ENCODE measurements at places on chromosomes 5 and 9.

GRCh38 chr9:7791394-7791793 is 8.2 kb downstream of the DMAC1 start:
- no peak for DNase-seq

- no peak for DNase-seq
Measured at GRCh38 chr9:127318651-127319167, 54.1 kb downstream of the GARNL3 start.

- no peak for DNase-seq
Measured at GRCh38 chr9:84940294-84940693, 270.8 kb downstream of the NTRK2 start.

- no peak for DNase-seq
Measured at GRCh38 chr5:100775533-100775855, 127.6 kb downstream of the ST8SIA4 start.

DNA sequence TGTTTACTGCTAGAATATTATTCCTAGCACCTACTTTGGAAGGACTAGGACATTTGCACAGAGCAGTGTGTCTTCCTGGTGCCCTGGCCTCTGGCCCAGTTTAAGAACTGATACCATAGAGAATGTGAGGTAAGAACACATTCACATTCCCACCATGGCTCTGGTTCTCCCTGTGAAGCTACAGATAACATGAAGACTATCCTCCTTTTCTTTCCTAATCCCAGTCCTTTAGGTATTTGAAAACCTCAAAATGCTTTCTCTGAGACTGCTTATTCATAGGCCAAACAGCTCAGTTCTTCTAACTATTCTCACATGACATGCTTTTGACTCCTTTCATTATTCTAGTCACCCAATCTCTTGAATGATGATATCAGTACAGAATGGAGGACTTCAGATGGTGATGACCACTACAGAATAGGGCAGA is 11.9 kb downstream of the FAM219A start:
- no peak for DNase-seq

- DNase-seq = no peak
Measured at GRCh38 chr9:14251154-14252071, 62.5 kb downstream of the NFIB start.

Data from KBM-7 (cell line).